ENCODE measurements at places on chromosomes 13 and 19.

- no peak for DNase-seq
These were observed 268.7 kb downstream of the MZT1 start for GRCh38 chr13:72458701-72459100.

DNA sequence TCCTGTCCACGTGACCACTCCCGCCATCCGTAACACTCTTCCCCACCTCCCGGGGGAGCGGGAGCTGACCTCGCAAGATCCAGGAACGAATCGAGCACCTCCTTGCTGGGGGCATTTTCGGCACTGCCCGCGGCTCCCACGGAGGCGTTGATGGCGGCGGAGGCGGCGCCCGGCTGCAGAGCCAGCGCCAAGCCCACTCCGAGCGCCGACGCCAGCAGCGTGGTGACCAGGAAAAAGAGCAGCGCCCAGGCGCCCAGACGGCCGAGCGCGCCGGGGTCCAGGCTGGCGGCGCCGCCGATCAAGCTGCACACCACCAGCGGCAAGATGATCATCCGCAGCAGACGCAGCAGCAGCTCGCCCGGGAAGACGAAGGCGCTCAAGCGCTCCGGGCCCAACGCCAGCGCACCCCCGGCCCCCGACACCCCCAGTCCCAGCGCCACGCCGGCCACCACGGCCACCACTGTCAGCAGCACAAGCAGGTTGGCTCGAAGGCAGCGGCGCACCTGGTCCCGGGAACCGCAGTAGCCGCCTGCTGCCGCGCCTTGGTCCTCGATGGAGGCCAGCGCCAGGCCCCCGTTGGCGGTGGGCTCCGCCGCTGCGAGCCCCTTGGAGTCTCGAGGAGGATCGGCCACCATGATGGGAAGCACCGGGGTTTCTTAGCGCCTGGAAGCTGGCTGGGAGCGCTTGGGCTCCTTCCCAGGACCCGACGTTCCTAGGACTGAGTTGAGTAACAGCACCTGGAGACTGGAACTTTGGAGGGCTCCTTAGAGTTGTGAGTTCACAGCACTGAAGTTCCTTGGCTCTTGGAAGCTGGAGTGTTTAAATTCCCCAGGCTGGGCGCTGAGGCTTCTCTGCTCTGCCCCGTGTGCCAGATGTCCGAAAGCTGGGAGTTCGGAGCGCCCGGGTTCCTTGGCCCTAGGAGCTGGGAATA, 798 bp downstream of the SLC1A5 start:
- DNase-seq, result peak; percentile 29

DNA sequence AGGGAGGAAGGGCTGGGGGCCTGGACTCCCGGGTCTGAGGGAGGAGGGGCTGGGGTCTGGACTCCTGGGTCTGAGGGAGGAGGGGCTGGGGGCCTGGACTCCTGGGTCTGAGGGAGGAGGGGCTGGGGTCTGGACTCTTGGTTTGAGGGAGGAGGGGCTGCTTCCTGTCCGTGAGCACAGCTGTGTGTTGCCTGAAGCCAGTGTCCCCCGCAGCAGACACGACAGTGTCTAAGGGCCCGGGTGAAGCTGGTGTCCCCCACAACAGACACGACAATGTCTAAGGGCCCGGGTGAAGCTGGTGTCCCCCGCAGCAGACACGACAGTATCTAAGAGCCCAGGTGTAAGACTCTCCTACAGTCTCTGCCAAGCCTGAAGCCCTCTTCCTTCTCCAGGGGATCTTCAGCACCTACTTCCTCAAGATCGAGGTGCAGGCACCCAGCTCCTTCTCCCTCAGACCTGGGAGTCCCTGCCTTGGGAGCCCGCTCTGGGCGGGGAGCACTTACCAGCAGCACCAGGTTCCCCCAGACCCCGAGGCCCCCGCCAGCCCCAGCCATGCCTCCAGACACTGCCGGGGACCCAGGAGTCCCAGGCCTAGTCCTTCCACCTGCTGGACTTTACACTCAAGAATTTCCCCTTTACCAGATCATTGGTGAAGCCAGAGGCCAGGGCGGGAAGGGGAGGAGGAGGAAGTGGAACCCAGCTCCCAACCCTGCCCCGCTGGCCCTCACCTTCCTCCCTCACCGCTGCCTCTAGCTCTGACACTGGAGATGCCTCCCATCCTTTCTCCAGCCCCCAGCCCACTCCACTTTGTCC, at the start of gene PTPRH:
TSS of gene PTPRH (minus strand) at position 622 of the 813 bp plus-strand sequence. CDS start at position 554, 68 bp downstream.
- DNase-seq, result no peak

DNA sequence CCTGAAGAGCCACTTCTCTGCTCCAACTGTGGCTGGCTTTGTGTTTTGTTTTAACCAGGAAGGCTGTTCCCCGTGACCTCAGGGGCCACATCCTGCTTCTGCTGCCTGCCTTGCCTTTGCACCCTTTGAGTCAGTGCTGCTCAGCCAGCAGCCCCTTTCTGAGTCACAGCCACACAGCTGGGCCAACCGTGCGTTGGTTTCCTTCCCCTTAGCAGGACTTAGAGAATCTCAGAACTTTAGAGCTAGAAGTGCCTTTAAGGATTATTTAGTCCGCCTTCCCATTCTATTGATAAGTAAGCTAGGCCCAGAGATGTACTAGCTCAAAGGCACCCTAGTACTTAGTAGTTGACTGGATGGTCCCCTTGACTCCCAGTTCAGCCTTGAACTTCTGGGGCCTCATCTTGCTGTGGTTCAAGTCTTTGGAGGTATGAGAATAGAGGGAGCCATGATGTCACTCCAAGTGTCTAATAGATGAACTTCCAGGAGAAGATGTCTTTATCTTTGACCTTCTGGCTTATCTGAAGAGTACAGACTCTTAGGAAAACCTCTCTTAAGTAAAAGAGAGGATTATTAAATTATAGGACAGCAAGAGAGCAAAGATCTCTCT, 8.0 kb downstream of the RGCC start:
- DNase-seq, result peak; percentile 76

- no peak for DNase-seq
These were observed 2312.6 kb downstream of the PCDH9 start for GRCh38 chr13:64917566-64917965.

- DNase-seq, result no peak
These were observed 207.9 kb upstream of the UFM1 start for GRCh38 chr13:38141792-38142191.

- DNase-seq, result no peak
These were observed 7.9 kb upstream of the DPY19L3 start for GRCh38 chr19:32397671-32398101.

Measured in T-helper 9 cell (primary cell).